ENCODE measurements at places on chromosomes 3 and 15. TPM values are rescaled to one million over a fixed set of nuclear protein-coding genes. Genes with fewer than 3 reads are reported as not detected.

The RASA2 gene
- total RNA-seq: 9.9 TPM

The RSL24D1 gene
- 69.4 TPM for total RNA-seq

The LIPC gene
- total RNA-seq: under 0.01 TPM

The ZNF662 gene
- 11.0 TPM for total RNA-seq

The WNT7A gene
- not detected for total RNA-seq

The NR1I2 gene
- total RNA-seq: under 0.01 TPM

The LRTM1 gene
- total RNA-seq: 106 TPM

The LRRC15 gene
- 0.52 TPM for total RNA-seq

The SH3GL3 gene
- 6.3 TPM for total RNA-seq

The MME gene
- total RNA-seq: 12.5 TPM

The PCYT1A gene
- total RNA-seq: 35.0 TPM

The CACNA2D2 gene
- 1.0 TPM for total RNA-seq

The DCBLD2 gene
- total RNA-seq: 21.4 TPM

The USP4 gene
- total RNA-seq: 18.3 TPM

The SLC6A20 gene
- total RNA-seq: under 0.01 TPM

The PLXNB1 gene
- 11.5 TPM for total RNA-seq

The ESYT3 gene
- 14.1 TPM for total RNA-seq

The GPR62 gene
- total RNA-seq: 0.52 TPM

The GJD2 gene
- not detected for total RNA-seq

The AHSG gene
- 0.52 TPM for total RNA-seq

The LINGO1 gene
- 3.7 TPM for total RNA-seq

The HTR3E gene
- total RNA-seq: not detected

The GOLGA8A gene
- total RNA-seq: 8.9 TPM

The BNC1 gene
- 1.6 TPM for total RNA-seq

The PCBP4 gene
- total RNA-seq: 33.4 TPM

The ABHD5 gene
- 8.9 TPM for total RNA-seq

The HDC gene
- total RNA-seq: 2.1 TPM

The SUCNR1 gene
- total RNA-seq: 0.52 TPM

The DNAH12 gene
- total RNA-seq: 0.52 TPM

The SOX2 gene
- under 0.01 TPM for total RNA-seq

The CLEC3B gene
- 129 TPM for total RNA-seq

The BAHD1 gene
- total RNA-seq: 9.4 TPM

The ATP13A4 gene
- total RNA-seq: 1.6 TPM

The TEX264 gene
- 22.4 TPM for total RNA-seq

The RASL12 gene
- 15.1 TPM for total RNA-seq

The TERC gene
- 104 TPM for total RNA-seq

The MYL3 gene
- total RNA-seq: 53.2 TPM

Data from skeletal muscle tissue (tissue), 5 donors.